NCI-H187 (cell line): ENCODE measurements at places on chromosomes 12 and 14.

DNA sequence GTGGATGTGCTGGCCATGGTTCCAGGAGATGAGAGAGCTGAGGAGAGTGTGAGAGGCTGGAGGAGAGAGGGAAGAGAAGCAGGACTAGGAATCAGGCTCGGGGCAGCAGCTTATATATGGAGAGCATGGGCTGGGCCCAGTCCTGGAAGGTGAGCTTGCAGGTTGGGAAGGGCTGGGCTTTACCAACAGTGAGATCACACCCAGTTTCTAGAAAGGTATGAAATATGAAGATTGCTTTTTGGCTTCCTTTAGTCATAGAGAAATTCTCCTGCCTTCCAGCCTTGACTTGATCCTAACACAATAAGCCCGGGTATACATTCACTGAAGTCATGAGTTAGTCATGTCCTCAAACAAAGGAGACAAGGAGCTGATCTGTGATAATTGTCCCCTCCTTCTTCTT lies at the start of gene KRT6A:
Gene KRT6A, minus strand, starts transcription at position 86 of the 400 bp plus-strand sequence. Its CDS starts 69 bp downstream, at position 17.
- DNase-seq: no peak

DNA sequence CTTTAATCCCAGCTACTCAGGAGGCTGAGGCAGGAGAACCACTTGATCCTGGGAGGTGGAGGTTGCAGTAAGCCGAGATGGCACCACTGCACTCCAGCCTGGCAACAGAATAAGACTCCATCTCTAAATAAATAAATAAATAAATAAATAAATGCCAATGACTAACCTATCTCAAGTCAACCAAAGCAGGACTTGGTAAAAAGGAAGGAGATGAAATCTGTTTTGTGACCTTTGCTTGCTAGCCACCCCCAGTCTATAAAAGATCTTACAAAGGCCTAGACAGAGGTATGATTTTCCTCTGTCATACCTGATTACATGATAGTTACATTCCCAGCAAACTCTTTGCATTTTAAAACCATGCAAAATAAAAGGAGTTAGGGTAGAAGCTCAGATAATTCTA lies 13.5 kb upstream of the METTL17 start:
- no peak for DNase-seq

GRCh38 chr14:23446291-23446851 lies 10.9 kb upstream of the MYH7 start:
- DNase-seq: no peak

DNA sequence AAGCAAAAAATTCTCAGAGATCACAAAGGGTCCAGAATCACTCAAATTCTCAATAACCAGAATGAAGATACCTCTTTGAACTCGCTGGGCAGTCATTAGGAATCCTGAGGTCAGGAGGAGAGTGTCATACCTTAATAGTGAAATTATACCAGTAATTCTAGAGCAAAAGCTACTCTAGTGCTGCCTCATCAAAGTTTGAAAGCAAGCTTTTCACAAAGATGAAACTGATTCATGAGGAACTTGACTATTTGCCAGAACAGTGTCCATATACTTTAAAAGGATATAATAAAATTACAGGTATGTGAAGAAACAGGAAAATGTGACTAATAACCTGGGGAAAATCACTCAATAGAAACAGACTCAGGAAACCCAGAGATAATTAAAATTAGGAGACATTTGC lies 44.5 kb downstream of the EML5 start:
- no peak for DNase-seq

- DNase-seq: no peak
Observed at GRCh38 chr12:112314981-112315380, 67.2 kb downstream of the HECTD4 start.

DNA sequence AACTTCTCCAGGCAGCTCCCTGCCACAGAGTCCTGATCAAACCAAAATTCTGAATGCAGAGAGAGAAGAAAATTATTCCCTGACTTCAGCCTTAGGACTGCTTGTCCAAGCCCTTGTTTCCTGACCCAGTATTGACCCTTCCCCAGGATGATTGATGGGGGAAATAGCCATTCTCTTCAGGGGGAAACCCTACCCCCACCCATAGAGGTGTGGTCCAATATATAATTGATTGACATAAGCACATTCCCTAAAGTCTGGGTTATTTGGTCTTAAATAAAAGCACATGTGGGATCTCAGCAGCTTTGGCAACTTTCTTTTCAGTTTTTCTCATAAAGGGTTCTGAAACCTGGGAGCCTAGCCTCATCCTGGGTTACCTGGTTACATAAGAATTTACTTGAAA lies 201.2 kb upstream of the DDHD1 start:
- DNase-seq: no peak

DNA sequence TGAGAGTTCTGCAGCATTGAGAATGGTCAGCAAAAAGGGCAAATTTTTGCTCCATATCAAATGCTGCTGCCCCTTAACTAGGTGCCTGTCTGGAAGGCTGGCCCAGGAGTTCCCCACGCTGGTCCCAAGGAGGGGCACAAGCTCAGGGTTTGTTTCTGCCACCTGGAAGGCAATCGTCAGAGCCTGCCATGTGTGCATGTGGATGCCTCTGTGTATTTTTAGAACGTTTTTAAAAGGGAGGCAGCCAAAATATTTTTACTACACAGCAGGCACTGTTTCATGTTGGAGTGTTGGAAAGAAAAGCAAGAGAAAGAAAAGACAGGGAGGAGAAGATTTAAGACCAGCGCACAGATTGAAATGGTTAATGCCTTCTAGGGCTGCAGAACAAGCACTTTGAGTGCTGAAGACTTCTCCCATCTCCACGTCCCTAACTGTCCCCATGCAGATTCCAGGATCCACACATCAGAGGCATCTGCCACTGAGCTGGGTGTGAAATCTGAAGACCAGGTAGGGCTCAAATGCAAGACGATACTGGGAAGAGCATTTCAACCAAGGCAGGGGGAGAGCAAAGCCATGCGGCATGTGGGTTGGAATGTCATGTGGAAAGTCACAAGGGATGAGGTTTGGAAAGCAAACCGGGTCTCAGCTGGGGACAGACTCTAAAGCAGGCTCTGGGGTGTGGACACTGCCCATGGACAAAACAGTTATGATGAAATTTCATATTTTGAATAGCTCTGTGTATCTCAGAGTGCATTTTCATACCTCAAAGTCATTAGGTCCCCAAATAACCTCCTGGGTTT lies 557.2 kb downstream of the BCL11B start:
- DNase-seq: no peak

DNA sequence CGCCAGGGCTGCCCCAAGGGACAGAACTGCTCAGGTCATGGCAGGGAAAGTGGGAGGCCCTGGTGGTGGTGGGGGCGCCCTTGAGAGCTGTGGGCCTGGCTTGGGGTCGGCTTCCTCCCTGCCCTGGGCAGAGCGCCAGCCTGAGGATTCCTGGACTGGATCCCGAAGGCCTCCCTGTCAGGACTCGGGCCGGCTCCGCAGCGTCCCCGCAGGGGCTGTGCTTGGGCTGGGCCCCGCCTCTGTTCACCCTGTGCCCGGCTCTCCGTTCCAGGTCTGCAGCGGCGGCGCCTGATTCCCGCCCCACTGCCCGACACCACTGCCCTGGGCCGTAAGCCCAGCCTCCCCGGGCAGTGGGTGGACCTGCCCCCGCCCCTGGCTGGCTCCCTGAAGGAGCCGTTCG lies 39.9 kb downstream of the KIF26A start:
- no peak for DNase-seq

DNA sequence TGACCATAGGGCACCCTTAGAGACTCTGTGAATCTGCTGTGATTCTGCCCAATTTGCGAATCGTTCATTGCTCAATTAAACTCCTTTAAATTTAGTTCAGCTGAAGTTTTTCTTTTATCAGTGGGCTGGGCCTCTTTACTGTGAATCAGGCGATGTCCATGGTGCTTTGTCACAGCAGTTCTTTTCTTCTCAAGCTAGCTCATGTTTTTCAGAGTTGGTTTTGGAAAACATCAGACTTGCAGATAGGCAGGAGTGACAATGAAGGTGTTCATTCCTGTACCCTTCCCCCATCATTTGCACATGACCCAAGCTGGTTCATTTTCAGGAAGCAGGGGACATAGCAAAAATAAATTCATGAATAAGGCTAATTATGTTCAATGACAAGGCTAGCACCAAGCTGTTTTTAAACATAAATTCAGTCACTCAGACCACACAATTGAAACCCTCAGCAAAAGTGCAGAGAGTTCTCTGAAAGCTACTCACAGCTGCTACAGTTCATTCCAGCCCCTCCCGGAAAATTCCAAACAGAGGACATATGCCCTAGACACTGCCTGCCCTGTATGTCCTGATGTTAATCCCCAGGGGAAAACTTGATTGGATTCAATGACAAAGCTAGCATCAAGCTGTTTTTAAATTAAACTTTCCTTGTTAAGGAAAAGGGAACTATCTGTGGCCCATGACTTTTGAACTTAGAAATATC lies 383.3 kb downstream of the C12orf75 start:
- DNase-seq: no peak

DNA sequence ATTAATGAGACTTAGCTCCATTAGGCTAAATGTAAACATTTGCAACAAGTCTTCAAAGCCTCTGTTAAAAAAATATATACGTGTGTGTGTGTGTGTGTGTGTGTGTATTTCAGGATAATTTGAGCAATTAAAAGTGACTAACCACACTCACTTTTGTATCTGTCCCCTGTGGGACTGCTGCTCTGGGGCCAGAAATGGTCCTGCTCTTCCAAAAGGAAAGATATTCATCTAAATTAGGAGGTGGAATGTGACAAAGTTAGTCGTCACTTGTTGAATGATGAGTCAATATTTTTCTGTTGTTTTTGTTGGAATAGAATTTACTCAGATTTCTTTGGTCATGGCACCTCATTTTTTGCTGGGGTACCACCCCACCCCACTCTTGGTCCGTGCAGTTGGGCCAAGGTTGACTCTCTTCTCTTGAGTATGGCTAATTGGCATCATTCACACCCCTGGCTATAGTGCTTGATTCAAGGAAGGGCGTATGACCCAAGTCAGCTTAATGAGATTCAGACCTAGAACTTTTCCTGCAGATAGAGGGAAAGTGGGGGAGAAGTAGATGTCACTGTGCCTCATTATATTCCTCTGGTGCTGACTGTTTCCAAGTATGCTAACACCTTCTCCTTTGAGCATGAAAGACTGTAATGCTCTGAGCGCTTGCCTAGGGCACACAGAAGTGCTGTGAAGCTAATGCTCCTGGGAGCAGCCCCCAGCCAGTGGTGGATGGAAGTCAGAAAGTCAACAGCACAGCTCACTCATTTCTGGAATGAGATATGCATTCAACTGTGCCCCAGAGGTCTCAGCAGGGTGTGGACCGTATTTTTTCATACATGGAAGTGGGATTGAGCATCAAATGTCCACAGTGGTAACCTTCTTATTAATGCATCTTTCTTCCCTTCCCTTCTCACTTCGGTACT lies 577.0 kb upstream of the TBX3 start:
- no peak for DNase-seq

DNA sequence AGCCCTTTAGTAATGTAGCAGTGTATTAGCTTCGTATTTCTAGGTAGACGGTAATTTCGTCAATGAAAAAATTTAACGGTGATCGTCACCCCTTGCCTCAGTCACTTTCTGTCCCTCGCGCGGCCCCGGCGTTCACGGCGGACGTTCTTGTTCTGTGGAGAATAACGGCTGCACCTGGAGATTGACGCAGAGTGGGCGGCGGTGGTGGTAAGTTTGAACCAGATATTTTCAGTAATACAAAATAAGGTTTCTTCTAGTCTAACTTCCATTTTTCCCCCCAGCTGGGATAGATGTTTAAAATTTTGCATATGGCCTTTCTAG lies 341 bp downstream of the ZNF10 start:
- DNase-seq: no peak
